NCI-H2107 (cell line): ENCODE measurements at places on chromosomes 5 and 9.
A peak's percentile ranks its signal among the peaks of the same experiment; 100 is the strongest.

- DNase-seq: no peak
These were observed 4.6 kb downstream of the SEPTIN8 start for GRCh38 chr5:132772291-132773070.

GRCh38 chr5:133114933-133115310 lies 63.1 kb downstream of the HSPA4 start:
- DNase-seq: no peak

GRCh38 chr5:94469894-94470329 lies 148.5 kb downstream of the KIAA0825 start:
- peak; percentile 2 for DNase-seq

DNA sequence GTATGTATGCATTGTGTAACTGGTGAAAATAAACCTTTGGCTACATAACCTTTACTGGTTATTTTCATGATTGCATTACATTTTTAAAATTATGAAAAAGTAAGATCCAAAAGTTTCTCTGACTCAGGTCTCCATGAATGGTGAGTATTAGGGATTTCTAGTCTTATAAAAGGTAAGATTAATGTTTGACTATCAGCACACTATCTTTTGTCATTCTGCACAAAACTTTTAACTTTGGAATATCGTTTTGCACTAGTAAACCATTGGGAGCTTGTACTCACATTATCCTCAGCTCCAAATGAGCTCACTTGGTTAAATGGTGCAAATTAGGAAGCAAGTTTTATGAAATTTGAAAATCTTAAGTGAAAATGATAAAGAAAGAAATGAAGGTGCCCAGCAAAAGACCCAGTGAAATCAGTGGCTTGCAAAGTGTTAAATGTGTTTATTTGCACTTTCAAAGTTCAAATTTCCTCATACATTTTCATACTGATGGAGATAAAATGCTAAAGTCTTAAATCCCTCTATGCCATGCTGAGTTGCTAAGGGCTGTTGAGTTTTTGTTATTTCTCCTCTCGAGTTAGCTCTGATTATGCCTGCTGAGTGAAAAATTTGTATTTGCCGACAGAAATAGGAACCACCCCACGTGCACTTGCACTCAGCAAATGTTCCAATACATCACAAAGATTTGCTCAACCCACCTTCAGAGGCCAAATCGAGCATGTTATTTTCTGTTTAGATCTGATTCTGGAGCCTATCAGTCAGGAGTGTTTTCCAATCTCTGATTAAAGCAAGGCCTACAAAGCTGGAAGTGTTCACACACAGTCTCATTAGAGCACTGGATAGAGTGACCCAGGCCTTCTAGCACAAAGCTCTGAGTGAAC lies 885.7 kb downstream of the NR2F1-AS1 start:
- no peak for DNase-seq

GRCh38 chr5:124180299-124180874 lies 566.1 kb downstream of the ZNF608 start:
- no peak for DNase-seq

GRCh38 chr5:14399054-14399692 lies 182.4 kb upstream of the OTULINL start:
- no peak for DNase-seq

GRCh38 chr5:81969226-81969625 lies 2.6 kb upstream of the ATG10 start:
- no peak for DNase-seq

- DNase-seq: no peak
These were observed 180.3 kb downstream of the SREK1 start for GRCh38 chr5:66324357-66324756.

GRCh38 chr5:18380729-18381362 lies 746.6 kb downstream of the TAF11L14 start:
- DNase-seq: no peak

- no peak for DNase-seq
These were observed 275.2 kb upstream of the DMAC1 start for GRCh38 chr9:8074713-8075286.

DNA sequence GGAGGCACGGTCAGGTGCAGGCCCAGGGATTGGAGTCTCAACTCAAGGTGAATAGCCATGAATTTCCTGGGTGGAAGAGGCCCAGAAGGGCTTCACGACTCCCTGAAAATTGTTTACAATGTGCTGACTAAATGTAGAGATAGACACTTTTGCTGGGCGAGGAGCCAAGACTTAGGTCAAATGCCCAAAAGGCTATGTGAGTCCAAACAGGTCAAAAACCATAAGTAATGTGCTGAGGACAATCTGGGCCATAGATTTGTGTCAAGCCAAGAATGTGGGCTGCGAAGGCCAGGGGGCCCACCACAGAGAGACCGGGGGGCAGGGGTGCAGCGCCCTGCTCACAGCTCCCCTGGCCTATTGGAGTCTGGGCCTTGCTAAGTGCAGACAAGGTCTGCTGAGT lies 197.8 kb downstream of the HSPA4 start:
- no peak for DNase-seq

DNA sequence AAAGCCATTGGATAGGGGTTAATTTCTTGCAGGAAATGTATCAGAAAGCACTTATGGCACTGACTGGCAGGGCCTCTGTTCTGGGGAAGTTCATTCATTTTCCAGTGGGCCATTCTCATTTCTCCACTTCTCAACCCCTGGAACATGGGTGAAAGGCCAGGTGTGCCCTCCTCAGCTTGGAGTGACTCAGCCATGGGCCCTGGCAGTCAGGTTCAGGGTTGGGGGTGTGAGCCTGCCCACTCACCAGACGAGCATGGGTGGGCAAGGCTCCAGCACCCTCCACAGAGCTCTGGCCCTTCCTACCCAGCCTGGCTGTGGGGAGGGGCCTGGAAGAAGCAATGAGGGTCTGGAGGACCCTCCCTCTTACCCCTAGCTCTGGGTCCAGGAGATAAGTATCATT lies 174.4 kb downstream of the HSPA4 start:
- no peak for DNase-seq

DNA sequence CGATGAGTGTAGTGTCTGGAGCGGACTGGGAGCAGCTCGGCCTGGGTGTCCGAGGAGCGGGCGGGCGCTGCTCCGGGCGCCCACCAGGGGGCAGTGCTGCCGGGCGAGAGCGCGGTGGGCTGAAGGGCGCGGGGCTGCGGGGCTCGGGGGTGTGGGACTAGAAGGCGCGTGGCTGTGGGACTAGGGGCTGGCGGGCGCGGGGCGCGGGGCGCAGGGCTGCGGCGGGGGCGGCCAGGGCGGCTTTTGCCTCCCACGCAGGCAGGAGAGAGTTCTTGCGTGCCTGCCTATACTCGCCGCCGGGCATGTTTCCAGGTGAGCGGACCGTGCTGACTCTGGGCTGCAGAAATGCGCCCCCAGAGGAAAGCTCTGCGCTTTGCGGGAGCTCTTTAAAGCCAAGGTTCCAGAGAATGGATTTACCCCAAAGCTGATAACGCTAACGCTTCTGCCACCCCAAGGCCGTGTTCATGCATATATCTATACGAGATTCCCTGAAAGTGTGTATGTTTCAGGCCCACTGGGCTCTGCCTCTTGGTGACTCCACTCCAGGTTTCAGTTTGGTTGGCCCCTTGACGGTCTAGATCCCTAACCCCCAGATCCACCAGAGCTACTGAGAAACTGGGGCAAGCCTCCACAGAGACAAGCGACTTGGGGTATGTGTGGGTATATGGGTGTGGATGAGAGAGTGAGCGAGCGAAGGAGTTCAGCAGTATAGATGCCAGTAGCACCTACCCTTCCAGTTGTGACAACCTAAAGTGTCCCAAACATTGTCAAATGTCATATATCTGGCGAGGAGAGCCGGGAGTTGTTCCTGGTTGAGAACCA lies 56.2 kb downstream of the ACER2 start:
- peak; percentile 63 for DNase-seq

GRCh38 chr5:96023518-96023917 lies 61.9 kb upstream of the ELL2 start:
- no peak for DNase-seq

- peak; percentile 54 for DNase-seq
These were observed 29.8 kb upstream of the FBP1 start for GRCh38 chr9:94668928-94669729.

DNA sequence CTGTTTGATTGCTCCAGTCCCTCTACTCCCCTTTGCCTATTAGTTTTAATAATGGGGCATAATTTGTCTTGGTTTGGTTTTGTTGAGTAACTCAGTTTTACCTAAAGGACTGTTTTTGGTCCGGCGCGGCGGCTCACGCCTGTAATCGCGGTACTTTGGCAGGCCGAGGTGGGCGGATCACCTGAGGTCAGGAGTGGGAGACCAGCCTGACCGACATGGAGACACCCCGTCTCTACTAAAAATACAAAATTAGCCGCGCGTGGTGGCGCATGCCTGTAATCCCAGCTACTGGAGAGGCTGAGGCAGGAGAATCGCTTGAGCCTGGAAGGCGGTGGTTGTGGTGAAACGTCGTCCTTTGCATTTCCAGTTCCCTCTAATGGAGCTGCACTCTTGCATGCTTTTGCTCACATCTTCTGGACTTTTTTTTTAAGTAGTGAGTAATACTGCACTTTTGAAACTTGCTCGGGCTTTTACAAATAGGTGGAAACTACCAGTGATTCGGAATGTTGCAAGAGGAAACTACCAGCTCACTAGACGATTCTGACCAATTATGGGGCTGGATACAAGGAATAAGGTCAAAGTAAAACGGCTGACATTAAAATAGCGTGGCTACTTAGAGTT lies 721 bp upstream of the MAML1 start:
- DNase-seq: no peak

- no peak for DNase-seq
These were observed 110.3 kb downstream of the SLC12A2 start for GRCh38 chr5:128193665-128194390.

GRCh38 chr9:137383784-137384756 lies 38.9 kb downstream of the EXD3 start:
- DNase-seq: no peak

- DNase-seq: no peak
These were observed 389.7 kb downstream of the TAF11L14 start for GRCh38 chr5:18023986-18024385.

- DNase-seq: no peak
These were observed 46.9 kb downstream of the CLINT1 start for GRCh38 chr5:157812086-157812485.

GRCh38 chr5:72379936-72380335 lies 59.8 kb downstream of the PTCD2 start:
- DNase-seq: no peak

DNA sequence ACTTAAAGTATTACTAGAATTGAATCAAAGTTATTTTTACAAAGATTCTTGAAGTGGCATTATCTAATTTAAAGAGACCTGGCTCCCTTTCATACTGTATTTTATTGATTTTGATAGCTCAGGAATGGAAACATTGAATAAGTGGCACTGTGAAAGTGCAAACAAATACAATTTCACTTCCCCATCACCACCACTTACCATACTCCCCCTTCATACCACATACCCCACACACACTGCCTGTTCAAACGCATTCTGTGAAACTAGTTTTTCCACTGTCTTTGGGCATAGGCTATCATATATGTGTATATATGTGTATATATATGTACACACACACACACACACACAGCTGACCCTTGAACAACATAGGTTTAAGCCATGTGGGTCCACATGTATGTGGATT lies 62.1 kb upstream of the ATG10 start:
- no peak for DNase-seq

DNA sequence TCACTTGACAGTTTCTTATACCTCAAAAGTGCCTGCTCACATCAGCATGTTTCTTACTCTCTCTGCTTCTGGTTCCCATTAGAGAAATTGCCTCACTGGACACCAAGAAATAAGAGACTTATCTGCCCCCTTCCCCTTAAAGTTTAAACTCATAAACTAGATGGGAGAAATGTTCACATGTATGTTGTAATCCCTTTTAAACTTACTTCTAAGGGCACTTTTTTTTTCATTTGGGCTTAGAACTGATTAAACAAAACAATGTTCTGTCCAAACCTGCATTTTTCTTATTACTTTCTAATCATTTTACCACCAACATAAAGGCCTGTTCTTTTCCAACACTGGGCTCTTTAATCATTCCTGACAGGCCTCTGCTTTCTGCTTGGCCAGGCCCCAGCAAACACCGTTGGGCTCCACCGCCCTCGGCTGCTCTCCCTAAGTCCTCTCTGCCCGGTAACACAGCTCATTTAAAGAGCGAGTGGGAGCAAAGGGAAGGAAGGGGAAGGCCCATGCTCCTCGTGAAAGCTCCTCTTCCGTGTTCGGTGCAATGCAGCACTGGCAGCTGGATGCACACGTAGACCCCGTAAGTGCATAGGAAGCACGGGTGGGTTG lies 53.4 kb downstream of the ROR2 start:
- DNase-seq: no peak

- DNase-seq: no peak
These were observed 13.0 kb downstream of the RGS3 start for GRCh38 chr9:113476511-113476916.

DNA sequence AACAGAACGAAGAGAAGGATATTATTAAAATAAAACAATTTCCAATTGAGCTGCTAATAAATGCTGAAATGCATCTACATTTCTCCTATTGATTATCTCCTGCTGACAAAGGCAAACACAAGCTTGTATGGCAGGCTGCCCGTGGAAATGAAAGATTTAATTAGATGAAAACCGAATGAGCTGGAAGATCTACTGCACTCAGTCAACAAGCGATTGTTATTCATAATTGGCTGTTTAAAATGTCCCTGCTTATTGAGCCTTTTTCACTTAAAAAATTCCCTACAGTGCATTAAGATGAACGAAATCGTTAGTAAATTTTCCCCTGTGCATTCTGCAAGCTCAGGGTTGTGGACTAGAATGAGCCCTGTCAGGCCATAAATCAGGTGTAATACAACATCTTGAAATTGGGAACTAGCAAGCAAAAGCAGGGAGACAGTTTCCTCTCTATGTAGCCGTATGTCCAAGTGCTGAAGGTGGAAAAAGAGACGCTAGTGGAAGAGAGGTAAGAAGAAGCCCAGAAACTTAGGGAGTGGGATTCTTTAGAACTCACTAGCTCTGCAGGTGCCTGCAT lies 28.5 kb upstream of the KIF4B start:
- no peak for DNase-seq

DNA sequence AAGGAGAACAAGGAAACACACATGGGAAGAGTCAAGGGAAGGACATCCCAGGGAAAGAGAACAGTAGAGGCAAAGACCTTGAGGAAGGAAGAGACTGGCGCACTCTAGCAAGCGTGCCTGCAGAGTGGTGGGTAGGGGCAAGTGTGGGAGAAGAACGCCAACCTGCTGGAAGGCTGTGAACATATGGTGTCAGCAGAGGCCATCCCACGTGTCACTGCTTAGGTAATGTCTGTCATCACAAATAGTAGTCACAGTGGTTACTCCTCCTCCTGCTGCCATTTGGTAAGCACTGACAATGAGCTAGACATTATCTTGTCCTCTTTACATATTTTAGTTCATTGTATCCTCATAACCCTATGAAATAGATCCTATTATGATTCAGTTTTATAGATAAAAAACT lies 206.4 kb upstream of the TRIM32 start:
- DNase-seq: no peak

- peak; percentile 14 for DNase-seq
These were observed 26.5 kb downstream of the OXCT1 start for GRCh38 chr5:41843456-41844370.

GRCh38 chr9:21871256-21871975 lies 69.0 kb downstream of the MTAP start:
- no peak for DNase-seq

GRCh38 chr9:33813712-33814641 lies 3.0 kb upstream of the UBE2R2 start:
- no peak for DNase-seq
